ENCODE measurements at places on chromosomes 5 and 9.

- no peak for DNase-seq
Measured at GRCh38 chr9:8571643-8572042, 772.1 kb upstream of the DMAC1 start.

GRCh38 chr5:177116631-177117373 is 16.8 kb upstream of the NSD1 start:
- peak; percentile 57 for DNase-seq

DNA sequence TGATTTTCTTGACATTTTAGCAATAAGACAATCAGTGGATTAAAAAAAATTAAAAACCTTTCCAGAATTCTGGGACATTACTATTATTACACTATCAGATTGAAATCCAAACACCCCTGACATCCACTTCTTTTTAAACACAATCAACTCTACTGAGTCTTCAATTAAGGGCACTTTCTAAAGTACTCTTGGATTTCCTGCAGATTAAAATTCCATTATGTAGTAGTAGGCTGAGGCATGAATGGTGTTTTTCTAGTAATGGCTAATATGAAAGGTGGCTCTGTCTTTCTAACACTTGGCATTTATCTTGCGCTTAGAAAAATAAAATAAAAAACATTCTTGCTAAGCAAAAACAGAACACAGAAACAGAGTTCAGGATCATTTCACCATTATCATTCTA is 107.8 kb downstream of the OXCT1 start:
- no peak for DNase-seq

DNA sequence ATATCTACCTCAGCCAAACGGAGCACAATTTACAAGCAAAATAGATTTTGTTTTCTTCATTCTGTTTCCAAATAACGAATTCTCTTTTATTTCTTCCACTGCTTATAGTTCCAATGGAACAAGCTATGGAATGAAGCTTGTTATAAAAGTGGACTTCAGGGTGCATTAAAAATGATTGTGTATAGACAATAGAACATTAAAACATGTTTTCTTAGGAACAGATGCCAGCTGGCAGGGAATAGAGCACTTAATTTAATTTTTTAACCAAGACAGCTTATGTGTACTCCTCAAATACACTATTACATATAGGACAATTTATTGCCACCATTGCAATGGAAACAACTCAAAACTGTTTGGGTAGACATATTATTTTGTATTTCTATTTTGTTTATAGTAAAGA is 860.1 kb upstream of the TYRP1 start:
- no peak for DNase-seq

GRCh38 chr5:98663521-98663920 is 109.9 kb upstream of the RGMB start:
- no peak for DNase-seq

GRCh38 chr9:126838055-126838811 is 22.2 kb upstream of the ZBTB34 start:
- no peak for DNase-seq

DNA sequence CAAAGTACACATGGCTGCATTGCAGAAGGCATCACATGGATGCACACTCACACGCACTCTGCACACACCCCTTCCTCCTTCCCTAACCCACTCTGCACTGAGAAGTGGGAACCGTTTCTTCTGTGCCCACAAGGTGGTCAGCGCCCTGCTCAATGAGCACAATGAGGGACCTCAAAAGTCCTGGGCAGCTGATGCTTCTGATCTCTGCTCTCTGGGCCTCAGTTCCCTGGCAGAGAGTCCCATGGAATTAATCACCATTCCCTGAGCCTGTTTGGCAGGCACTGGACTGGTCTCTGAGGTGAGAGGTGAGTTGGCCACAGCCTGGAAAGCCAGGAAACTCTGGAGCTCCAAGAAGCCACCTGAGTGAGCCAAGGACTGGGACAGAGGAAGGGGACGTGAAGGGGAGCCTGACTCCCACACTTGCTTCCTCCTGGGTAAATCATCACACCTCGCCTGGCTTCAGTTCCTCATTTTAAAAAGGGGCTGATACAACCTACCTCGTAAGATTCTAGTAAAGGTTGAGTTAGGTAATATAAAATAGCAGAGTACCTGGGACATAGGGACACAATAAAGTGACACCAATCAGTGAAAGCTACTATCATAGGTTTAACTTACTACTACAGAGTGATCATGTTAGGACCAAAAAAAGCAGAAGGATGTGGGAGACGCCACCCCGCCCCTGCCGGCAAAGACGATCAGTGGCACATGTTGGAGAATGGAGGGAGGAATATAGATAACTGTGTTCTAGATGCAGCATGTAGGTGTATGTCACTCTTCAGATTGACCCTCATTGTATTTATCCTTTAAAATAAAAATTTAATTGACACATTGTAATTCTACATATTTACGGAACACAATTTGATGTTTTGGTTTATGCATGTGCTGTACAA is 21.1 kb upstream of the IGFBPL1 start:
- no peak for DNase-seq

GRCh38 chr5:173411791-173412555 is 83.8 kb upstream of the STC2 start:
- no peak for DNase-seq

DNA sequence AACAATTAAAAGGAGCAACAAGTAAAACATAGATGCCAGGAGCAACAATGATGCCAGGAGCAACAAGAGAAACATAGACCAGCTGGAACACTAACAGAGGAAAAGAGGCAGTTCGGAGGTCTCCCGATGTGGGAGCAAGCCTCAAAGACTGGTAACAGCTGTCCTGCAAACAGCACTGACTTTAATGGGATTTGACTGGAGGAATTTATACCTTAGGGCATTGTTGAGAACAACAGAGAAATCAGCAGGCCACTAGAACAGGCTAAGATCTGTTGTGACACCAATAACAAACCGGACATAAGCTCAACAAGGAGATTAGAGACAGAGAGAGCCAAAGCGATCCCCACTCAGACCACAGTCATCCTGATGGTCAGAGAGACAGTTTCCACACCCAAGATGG is 11.8 kb upstream of the SYK start:
- no peak for DNase-seq
